Suppressor macrophage (primary cell): ENCODE measurements at places on chromosomes 3 and 15.
A peak's percentile ranks its signal among the peaks of the same experiment; 100 is the strongest.

GRCh38 chr15:99729920-99730319 is 3.3 kb downstream of the LYSMD4 start:
- peak; percentile 25 for DNase-seq

GRCh38 chr15:78453447-78453846 is 15.4 kb downstream of the IREB2 start:
- DNase-seq, result peak; percentile 82

- no peak for DNase-seq
Observed at GRCh38 chr15:89198934-89199333, 22.4 kb downstream of the RLBP1 start.

GRCh38 chr3:136023264-136023978 is 57.9 kb downstream of the PPP2R3A start:
- DNase-seq, result no peak

DNA sequence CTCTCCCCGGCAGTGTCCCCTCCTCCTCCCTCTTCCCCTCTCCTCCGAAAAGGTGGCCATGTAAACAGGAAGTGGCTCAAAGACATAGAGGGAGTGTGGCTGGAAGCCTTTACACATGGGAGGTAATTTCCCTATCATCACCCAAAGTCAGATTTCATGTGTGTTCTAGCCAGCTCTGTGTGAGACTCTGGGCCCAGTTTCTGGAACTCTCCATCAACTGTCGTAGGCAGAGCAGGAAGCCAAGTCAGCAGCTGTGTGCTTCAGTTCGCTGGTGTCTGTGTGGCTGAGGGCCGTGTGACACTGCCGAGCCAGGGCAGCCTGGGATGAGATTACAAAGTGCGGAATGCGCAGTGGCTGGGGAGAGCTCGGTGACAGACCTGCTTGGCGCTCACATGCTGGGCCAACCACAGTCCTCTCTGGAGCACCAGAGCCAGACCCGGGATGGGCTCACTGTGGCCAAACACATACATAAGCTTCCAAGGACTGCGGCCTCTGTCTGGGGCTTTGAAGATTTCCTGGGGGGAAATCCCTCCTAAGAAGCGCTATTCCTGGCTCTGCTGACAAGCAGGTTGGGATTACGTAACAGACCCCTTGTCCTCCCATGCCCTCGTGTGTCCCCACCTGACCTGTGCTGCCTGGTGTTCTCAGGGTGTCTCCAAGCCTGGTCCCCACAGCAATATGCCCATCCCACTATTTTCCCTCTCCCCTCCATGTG is 50.7 kb downstream of the UMPS start:
- no peak for DNase-seq

DNA sequence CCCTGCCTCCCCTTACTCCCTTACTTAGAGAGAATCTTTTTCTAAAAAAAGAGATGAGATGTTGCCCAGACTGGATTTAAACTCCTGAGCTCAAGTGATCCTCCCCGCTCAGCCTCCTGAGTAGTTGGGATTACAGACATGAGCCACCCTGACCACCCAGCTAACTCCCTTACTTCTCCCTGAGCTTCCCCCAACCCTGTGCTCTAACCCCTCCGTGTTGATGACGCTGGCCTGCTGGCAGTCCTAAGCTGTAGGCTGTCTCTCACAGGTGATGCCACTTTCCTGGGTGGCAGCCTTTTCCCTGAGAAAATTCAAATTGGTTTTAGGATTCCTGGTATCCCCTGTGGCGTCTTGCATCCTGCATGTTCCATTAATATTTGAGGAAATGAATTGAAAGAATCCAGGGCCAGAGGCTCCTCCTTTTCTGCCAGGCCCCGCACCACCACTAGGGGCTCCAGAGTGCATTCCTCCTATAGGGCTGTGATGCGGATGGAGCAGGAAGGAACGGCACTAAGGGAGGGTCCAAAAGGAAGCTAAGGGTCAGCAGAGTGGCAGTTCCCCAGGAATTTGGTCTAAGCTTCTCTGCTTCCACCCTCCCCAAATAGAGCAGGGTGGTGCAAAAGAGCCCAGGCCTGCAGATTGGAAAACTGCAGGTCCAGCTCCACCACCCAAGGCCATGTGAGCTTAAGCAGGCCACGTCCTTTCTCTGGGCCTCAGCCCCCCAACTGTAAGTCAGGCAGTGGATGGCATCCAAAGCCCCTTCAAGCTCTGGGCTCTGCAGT is 101.1 kb downstream of the DAPK2 start:
- DNase-seq, result peak; percentile 83

- DNase-seq, result no peak
Observed at GRCh38 chr3:87333393-87333892, 57.1 kb upstream of the POU1F1 start.

GRCh38 chr3:165502707-165503106 is 306.5 kb upstream of the SLITRK3 start:
- DNase-seq, result no peak

DNA sequence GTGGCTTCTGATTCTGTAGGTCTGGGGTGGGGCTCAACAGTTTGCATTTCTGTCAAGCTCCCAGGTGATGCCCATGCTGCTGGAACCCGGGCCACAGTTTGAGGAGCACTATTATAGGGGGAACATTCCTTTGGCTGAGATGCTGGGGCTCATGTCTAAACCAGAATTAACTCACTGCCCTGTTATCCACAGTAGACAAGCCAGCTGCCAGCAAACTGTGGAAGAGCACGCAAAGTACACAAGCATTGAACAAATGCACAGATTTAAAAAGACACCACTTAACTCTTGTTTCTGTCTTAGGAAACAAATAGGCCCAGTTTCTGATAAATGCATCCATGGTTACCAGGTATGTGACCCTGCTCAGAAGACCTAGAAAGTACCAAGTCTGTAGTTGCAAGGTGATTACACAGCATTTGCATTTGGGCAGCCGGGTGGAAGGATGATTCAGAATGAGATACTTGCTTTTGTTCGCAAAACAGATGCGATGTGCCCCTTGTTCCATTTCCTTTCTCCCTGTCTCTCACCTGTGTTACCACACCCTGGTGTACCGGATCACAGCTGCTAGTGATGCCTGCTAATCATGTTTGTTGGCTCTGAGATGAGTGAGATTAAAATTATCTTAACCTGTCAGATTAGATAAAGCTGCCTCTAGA is 12.4 kb downstream of the GYG1 start:
- no peak for DNase-seq

DNA sequence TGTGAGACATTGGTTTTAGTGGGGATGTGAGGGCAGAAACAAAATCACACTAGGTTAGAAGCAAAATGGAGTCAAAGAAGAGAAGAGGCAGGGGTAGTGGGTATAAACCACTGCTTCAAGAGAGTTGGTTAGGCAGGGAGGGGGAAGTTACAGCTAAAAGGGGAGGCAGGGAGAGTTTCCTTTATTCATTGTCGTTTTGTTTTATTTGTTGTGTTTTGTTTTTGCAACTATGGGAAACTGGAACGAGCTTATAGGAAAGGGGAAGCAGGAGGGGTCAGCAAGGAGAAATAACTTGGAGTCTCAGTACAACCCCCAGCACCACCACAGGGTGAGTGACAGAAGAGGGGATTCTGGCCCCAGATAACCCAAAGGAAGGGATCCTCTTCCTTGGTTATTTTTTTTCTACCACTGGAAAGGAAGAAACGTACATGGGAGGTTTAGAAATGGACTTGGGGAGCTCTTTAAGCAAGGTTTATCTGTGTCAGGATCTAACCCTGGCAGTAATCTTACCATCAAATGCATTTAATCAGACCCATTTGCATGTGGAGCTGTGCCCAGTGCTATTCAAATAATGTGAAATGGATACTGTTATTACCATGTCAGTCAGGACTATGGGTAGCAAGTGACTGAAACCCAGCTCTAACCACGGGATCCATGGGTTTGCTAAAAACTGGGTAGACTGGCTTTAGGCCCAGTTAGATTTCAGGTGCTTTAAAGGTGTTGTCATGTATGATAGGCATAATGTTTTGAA is 68.7 kb downstream of the CCNL1 start:
- DNase-seq, result peak; percentile 65

DNA sequence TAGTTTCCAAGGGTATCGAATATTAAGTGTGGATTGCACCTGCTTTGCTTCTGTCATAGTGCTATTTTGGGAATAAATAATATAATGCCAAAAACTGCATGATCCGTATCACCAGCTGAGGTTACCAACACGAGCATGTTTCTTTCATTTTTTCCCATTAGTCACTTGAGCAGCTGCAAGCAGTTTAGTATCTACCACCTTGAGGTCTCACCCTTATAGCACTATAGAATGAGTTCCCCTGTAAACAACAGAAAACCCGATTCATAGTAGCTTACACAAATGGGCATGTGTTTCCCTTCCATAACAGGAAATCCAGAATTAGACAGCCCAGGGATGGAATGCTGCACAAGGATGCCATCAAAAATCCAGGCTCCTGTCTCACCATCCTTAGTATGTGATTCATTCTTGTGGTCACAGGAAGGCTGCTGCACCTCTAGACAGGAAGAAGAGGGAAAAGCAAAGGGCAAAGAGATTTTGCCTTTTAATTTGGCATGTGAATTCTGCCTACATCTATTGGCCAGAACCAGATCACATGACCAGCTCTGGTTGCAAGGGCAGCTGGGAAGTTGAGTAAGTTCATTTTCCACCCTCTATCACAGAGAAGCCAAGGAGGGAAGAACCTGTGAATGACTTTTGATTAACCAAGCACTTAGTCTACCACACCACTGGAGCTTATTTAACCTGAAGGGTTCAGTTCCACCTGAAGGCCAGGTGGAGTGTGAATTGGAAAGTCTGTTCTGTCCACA is 91.3 kb upstream of the SLC25A36 start:
- no peak for DNase-seq

- peak; percentile 71 for DNase-seq
Observed at GRCh38 chr3:25665315-25666280, 891 bp upstream of the TOP2B start.

DNA sequence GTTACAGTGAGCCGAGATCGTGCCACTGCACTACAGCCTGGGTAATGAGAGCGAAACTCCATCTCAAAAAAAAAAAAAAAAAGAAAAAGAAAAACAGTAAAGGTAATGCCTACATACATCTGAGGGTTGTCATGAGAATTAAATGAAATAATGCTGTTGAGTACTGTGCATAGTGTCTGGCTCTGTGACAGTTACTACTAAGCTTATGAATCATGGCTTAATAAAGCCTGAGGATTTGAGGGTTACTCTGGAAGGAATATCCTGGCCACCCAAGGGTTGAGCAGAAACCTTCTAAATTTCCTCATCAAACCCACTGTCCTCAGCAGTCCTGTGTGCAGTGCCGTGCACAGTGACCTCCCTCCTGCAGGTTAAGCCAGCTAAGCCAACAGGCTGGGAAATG is 26.8 kb upstream of the ELP6 start:
- DNase-seq, result no peak
